ENCODE measurements at places on chromosomes 6 and 20.

DNA sequence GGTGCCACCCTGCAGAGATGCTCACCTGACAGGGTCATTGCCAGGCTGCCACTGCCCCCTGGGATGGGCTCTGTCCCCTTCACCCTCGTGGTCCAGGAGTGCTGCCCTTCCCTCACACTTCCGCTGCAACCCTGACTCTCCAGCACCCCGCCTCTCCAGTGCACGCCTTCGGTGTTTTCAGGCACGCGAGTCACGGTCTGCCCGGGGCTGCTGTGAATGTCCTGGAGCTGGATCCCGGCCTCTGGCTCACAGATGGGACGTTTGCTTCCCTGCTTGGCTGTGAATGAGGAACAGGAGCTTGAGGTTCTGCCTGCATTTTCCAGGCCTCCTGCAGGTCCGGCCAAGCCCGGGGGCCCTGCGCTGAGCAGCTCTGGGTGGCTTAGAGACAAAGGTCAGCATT lies 343.4 kb downstream of the SMOC2 start:
- no peak for DNase-seq

DNA sequence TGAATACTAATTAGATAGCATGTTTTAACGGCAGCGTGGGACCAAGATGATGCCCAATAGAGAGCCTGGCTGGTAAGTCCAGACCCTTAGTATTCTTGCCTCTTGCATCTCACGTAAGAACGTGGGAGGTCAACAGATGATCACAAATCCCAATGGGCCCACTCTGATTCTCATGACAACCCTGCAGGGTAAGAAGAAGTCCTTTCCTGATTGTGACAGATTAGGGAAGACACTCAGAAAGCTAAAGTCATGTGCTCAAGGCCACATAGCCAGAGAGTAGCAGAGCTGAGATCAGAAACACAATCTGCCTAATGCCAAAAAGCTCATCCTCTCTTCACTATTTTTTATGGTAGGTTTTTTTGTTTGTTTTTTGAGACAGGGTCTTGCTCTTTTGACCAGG lies 103.8 kb downstream of the RALGAPA2 start:
- DNase-seq = no peak

- DNase-seq = no peak
Observed at GRCh38 chr20:23007886-23008655, 27.0 kb upstream of the SSTR4 start.

DNA sequence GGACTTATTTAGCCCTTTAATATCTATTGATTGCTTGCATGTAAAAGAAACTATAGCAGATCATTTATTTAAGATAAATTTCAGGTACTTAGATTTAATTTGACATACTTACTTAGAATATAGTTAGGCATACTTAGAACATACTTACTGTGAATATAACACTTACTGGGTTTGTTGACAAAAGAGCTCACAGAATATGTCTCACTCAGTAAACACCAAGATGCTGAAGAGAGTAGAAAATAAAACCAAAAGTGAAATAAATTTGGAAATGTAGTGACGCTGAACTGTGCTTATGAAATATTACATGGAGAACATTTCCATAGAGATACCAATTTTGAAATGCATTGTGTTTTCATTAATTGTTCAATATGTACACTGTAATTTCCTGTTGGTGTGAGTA lies 615.4 kb upstream of the MAN1A1 start:
- no peak for DNase-seq

DNA sequence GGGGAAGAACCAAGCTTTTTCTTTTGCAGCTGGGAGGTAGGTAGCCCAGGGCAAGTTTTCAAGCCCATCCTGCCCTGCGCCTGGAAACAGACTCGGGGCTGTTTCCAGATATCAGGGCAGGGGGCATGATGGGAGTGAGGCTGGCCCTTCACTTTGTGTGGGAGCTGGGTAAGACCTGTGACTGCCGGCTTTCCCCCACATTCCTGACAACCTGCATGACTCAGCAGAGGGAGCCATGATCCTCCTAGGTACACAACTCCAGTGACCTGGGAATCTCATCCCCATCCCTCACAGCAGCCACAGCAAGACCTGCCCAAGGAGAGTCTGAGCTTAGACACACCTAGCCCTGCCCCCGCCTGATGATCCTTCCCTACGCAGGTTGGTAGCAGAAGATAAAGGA lies 280.8 kb downstream of the SOX4 start:
- no peak for DNase-seq

DNA sequence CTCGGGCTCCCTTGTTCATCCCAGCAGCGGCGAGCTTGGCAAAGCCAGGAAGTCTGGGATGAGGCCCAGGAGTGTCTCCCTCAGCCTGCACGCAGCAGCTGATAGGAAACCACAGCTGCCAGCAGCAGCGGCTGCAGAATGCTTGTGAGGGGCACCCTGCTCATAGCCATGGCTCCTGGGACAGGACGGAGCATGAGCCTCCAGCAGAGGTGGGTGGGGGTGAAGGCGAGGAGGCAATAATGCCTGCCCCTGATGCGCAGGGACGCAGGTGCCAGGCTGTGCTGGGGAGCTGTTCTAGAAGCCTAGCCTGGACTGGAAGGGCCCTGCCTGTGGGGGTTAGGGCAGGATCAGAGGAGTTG lies 157.9 kb downstream of the CD83 start:
- no peak for DNase-seq

DNA sequence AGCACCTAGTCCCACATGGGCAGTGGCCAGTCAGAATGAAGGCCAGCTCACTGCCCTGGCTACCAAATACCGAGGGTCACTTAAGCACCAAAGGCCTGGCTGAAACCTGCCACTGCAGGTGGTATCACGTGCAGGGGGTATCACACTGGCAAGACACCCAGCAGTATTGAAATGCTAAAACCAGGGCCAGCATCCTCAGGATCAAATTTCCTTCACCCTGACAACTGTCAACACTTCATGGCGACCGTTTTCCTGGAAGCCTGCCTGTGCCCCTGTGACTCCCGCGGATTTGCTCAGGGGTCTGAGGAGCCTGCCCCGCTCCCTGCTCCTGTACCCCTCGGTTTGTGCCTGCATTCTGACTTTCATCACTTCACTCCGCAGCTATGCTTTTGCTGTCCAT lies 151.1 kb downstream of the TTLL2 start:
- no peak for DNase-seq

GRCh38 chr6:18973251-18973650 lies 586.1 kb downstream of the RNF144B start:
- no peak for DNase-seq

DNA sequence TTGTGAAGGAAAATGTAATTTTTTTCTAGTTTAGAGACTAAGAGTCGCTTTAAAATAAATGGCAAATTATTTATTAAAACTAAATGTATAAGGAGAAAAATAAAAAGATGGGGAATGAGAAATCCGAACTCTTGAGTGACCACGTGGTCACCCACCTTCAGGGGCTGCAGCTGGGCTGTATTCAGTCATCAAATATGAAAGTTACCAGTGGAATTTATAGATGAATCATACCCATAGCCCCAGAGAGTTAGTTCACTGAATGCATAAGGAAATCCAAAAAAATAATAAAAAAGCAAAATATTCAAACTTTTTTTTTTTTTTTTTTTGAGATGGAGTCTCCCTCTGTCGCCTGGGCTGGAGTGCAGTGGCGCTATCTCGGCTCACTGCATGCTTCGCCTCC lies 947.7 kb upstream of the ADGRB3 start:
- DNase-seq = no peak

DNA sequence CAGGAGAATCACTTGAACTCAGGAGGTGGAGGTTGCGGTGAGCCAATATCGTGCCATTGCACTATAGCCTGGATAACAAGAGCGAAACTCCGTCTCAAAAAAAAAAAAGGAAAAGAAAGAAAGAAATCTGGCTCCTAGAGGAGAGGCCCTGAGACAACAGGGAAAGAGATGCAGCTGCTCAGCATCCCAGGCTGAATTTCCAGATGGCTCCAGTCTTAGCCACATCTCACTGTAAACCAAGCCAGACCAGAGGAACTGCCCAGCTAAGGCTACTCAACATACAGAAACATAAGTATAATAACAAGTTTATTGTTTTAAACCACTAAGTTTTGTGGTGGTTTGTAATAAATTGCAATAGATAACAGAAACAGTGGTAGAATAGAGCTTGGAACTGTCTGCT lies 38.5 kb upstream of the TASP1 start:
- DNase-seq = no peak

- DNase-seq = no peak
Observed at GRCh38 chr20:62550087-62550632, 74.4 kb upstream of the GATA5 start.

GRCh38 chr6:142947714-142948480 lies 2.9 kb upstream of the HIVEP2 start:
- no peak for DNase-seq

GRCh38 chr20:35395728-35396127 lies 16.0 kb downstream of the UQCC1 start:
- DNase-seq = no peak

DNA sequence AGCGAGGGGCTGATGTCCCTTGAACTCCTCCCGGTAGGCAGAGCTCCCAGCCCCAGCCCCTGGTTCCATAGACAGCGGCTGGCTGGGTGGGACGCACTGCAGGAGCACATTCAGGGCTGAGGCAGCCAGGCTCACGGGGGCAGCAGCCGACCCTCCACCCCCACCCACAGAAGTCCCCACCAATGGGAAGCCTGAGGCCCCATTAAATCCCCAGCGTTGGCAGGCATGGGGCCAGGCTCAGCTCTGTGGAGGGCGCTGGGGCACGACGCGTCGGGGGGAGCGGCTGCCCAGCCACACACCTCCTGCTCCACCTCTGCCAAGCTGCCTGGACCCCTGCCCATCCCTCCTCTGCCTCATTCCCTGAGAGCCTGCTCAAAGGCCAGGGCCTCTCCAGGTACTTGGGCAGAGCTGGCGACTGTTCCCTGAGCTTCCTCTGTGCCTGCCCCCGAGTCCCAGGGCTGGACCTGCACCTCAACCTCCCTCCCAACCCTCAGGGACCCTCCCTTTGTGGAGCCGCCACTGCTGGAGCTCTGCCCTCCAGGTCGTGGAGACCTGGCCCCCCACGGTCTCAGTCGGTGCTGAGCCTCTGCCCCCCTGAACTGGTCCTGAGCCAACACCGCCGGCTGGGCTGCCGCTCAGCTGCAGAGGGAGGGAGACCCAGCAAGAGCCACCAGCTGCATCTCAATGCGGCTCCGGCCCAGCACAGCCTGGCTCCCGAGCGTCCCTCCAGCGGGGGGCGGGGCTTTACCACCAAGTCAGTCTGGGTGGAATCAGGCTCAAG lies 9.1 kb downstream of the CHRNA4 start:
- no peak for DNase-seq

- no peak for DNase-seq
Observed at GRCh38 chr6:37535759-37536490, 36.2 kb upstream of the CCDC167 start.

DNA sequence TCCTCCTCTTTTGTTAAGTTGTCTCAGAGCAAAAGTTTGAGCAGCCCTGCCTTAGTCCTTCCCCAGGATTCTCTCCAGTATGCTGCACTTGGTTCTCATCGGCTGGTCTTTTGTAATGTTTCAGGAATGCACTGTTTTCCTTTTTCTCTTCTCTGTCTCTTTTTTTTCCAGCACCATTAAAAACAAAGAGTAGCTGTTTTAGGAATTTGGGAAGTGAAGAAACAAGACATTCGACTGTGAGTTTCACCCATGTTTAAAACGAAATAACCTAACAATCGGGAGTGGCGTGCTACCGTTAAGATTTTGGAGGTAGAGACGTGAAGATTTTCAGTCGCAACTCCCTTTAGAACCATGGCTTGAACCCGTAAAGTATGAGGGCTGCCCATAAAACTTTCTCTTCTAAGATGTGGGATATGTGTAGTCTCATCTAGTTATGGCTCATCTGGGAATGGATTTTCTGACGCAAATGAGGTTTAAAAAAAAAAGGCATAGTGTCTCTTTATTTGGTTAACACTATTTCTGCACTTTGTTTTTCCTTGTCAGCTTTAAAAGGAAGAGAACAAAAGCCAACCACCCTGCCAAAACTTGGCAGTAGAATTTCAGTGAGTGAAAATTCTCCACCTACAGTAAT lies 35.9 kb upstream of the RAB23 start:
- no peak for DNase-seq

- no peak for DNase-seq
Observed at GRCh38 chr6:106502559-106502958, 126.7 kb downstream of the RTN4IP1 start.

GRCh38 chr6:95601133-95601532 lies 23.8 kb downstream of the MANEA start:
- no peak for DNase-seq

DNA sequence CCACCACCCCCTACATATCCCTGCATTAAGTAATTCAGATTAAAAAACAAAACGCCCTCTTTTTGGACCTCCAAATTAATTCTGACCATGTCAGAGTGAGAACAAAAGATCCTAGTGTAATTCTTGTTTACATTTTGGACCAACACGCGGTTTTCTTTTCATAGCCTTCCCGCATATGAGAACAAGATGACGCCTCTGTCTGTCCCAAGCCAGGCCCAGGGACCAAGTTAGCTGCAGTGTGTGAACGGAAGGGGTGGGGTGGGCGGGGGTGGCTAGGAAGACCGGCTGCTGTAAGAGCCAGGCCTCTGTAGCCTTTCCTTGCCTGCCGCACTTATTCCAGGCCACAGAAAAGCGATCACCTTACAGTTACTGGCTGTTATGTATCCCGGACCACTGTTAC lies 68.0 kb downstream of the PLCG1 start:
- no peak for DNase-seq

DNA sequence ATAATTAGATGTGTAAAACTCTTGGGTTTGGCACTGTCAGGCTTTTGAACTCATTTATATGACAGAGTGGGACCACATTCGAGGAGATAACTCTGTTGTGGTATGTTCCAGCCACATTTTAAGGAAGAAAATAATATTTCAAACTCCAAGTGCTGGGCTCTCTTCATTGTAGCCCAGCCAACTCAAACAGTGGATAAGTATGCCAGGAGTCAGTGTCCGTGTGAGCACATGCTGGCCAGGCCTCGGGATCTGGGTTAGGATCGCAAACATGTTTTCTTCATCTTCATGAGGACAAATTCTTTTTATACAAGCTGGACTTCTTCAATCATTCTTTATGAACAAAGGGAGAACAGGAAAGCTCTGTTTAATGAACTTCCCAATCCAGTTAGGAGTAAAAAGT lies 497.5 kb downstream of the MAFB start:
- DNase-seq = no peak

- DNase-seq = no peak
Observed at GRCh38 chr6:161353208-161353613, 79.3 kb upstream of the AGPAT4 start.

DNA sequence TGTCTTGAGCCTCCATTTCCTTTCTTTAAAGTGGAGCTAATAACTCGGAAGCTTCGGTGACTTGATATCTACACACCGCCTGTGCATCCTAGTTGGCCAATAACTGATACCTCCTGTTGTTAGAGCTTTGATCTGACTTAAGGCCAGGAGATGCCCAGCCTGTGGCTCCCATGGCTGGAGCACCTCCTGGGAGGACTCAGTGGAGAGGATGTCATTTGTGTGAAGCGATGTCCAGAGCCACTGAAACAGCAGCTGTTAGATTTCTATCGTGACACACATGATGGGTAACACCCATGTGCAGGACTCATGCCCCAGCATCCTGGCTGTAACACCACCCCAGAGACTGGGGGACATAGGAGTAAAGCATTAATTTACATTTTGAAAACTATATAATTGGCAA lies 30.8 kb downstream of the SDCBP2 start:
- DNase-seq = no peak
